Colonic mucosa (tissue), 4 donors: ENCODE measurements at places on chromosomes 6 and 20. TPM values are rescaled to one million over a fixed set of nuclear protein-coding genes. Genes with fewer than 3 reads are reported as not detected.

The CST7 gene
- total RNA-seq = 1.1 TPM

GRCh38 chr6:41353333-41353732 is 17.9 kb downstream of the NCR2 start:
- no peaks in the 10 kb centered on the region for H3K36me3 ChIP-seq
- no peak overlapping the region for H3K4me3 ChIP-seq
- no peak overlapping the region for H3K27ac ChIP-seq
- no peaks in the 10 kb centered on the region for H3K4me1 ChIP-seq
- no peaks in the 10 kb centered on the region for H3K27me3 ChIP-seq
- no peak for DNase-seq

DNA sequence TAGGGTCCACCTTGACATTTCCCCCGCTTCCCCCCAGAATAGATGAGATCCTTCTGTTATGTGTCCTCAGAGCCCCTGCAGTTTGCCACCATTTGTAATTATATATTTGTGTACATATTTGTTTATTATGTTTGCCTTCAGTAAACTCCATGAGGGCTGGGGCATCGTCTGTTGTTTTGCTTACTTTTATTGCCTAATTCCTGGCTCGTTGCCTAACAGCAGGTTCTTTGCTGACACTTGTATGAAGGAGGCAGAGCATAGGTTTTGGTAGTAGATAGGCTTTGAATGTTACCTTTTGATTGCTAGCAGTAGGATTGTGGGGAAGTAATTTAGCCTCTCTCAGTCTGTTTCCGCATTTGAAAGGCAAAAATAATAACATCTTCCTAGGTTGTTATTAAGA is 9.9 kb downstream of the MAP3K4 start:
- H3K4me3 ChIP-seq = no peak overlapping the region
- H3K4me1 ChIP-seq = no peaks in the 10 kb centered on the region
- DNase-seq = no peak
- no peak overlapping the region for H3K27ac ChIP-seq
- no peaks in the 10 kb centered on the region for H3K36me3 ChIP-seq
- no peaks in the 10 kb centered on the region for H3K27me3 ChIP-seq

DNA sequence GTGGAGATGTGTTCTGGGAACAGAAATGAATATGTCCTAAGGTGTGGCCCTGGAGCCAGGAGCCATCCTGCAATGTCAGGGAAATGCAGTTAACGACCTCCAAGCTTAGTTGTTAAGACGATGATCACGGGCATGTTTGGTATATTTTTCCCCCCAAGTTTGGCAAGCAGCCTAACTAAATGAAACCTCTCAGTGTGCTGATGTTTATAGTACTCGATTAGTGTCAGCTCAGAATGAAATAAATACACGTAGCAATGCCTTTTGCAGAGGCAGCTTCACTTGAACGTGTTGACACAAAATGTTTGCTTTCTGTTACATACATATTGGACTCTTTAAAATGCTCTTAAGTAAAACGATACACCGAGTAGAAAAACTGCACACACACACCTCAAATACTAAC is 76.2 kb upstream of the OLIG3 start:
- no peaks in the 10 kb centered on the region for H3K36me3 ChIP-seq
- DNase-seq = no peak
- no peak overlapping the region for H3K4me3 ChIP-seq
- H3K27me3 ChIP-seq = no peaks in the 10 kb centered on the region
- H3K27ac ChIP-seq = no peak overlapping the region
- no peaks in the 10 kb centered on the region for H3K4me1 ChIP-seq
